ENCODE measurements at places on chromosomes 1 and 21.

DNA sequence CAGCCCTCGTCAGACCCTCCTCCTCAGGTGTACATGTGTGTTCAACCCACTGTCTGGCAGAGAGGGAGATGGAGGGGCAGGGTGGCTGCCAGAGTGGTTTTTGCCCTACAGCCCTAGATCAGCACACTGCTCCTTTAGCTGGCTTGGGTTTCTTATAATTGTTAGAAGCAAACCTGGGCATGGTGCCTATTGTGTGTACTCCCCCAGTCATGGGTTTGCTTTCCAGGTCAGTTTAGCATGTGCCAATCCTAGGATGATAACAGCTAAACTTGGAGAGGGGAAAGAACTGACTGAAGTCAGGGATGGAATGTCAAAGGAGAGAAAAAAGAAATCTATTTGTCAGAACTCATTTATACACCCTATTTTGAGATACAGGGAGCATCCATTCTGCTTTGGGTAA lies 63.3 kb downstream of the UCK2 start:
- no peak for DNase-seq

DNA sequence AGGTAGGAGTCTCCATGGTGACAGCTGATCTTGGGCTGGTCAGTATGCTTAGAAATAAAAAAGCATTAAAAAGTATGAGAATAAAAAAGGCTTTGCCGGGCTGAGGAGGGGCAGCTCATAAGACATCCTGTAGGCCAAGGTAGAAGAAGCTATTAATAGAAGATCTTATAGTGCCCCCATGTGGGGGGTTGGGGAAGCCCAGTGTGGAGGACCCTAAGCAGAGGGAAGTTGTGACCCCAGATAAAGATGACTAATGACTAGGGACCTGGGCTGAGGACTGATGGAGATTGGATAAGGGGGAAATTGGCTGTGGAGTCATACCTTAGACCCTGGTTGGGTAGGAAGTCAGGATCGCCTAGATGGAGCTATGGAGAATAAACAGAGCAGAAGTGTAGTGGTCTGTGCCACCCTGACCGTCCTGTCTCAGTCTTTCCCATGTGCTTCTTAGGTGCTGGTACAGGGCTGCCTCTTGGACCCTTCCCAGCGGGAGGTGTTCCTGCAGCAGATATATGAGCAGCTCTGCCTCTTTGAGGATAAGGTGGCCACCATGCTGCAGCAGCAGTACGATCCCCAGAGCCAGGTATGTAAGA lies 25.0 kb downstream of the SZT2 start:
- DNase-seq: peak; percentile 58

DNA sequence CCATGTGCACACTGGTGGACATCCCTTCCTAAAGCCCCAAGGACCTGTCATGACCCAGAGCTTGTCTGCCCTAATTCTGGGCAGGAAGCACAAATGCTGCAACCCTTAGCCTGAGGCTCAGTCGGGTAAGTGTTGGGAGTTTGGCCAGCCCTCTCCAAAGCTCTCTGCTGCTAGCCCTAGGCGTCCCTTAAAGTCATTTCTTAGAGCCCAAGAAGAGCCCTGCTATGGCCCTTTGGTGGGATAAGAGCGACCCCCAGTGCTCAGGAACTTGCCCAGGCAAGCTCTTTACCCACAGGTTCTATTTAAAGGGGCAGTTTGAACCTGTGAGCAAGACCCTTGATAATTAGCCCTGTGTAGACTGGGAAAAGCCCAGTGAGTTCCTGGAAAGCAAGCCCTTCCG lies 356.8 kb downstream of the RRAGC start:
- no peak for DNase-seq

GRCh38 chr1:155077346-155077745 lies 1.3 kb upstream of the EFNA3 start:
- no peak for DNase-seq

DNA sequence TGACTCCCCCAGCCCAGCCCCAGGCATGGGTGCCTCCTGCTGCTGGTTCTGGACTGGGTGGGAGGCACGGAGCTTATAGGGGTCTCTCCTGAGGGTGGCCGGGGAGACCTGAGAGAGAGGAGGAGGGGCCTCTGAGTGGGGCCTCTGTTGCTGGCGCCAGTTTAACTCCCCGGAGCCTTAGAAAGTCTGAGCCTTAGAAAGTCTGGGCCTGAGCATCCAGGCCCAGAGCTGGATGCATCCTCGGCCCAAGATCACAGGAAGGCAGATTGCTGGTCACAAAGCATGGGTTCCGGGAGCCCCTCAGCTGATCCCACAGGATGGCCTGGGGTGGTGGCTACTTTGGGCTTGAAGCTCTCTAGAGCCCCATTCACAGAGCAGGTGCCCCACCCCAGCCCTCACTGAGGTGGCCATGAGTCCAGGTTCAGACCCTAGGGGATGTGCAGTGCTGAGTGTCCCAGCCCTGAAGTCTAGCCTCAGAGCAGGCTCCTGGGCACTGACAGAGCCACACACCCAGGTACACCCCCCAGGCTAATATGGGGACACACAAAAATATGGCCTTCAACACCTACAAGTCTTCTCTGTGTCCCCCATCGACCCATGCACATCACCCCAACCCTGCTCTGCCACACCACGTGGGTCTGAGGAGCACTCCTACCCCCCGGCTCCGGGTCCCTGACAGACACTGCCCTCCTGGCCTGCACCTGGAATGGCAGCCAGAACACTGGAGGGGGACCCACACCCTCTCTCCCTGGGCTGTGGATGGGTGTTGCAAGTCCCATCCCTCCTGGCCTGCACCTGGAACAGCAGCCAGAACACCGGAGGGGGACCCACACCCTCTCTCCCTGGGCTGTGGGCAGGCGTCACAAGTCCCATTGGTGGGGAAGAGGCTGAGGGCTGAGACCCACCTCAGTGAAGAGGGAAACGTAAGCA lies 9.7 kb downstream of the PLA2G2F start:
- no peak for DNase-seq

DNA sequence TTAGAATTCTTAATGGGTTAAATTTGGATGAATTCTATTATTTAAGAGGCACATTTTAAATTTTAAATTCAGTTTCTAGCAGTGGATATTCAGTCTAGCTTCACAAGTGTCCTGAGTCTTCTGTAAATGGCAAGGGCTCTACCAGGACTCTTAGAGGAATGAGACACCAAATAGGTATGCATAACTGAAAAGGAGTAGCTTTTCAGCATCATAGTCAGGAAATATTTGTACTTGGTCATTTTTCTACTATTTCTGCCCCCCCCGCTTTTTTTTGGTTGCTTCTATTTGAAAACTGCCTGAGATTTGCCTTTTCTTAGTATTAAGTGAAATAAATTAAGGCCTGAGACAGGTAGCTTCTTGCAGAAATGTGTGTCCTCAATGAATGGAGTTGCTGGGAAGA lies 80.2 kb downstream of the MAST2 start:
- no peak for DNase-seq

GRCh38 chr1:89037186-89037585 lies 14.5 kb upstream of the GBP3 start:
- no peak for DNase-seq

DNA sequence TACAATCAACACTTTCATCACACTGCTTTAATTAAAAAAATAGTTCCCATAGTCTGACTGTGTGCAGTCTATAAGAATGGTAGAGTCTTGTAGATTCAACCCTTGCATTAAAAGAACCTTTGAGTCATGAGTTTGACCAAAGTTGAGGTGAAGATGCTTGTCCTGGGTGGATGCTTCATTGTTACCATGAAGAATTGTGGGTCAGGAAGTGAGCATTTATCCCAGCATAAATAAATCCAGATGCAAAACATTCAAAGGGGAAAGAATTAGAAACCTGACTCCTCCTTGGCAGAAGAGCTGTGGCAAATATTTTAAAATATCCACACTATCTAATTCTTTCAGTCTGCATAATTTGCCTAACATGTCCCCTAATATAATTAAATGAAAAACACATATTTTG lies 72.9 kb upstream of the SPAG17 start:
- DNase-seq: no peak

GRCh38 chr1:109259674-109260557 lies 10.6 kb downstream of the CELSR2 start:
- no peak for DNase-seq

GRCh38 chr21:45224189-45224938 lies 63.3 kb downstream of the POFUT2 start:
- no peak for DNase-seq

- DNase-seq: no peak
Observed at GRCh38 chr21:17931080-17931479, 111.9 kb upstream of the C21orf91 start.

DNA sequence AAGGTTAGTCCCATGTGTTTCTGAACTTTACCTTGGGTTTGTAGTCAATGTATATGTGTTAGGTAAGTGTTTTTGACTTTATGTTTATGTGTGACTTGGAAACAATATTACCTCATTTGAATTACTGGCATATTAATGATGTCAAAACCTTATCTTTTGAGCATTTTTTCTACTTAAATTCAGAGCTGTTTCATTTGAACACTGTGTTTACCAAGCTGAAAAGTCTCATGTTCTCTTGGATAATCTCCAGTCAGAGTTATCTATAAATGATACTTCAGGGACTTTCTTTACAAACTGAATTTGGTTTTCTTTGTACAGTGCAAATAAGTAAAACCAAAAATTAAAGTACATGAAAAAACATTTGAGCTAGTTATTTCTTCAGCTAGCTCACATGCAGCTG lies 30.0 kb downstream of the ADAMTS1 start:
- DNase-seq: no peak

DNA sequence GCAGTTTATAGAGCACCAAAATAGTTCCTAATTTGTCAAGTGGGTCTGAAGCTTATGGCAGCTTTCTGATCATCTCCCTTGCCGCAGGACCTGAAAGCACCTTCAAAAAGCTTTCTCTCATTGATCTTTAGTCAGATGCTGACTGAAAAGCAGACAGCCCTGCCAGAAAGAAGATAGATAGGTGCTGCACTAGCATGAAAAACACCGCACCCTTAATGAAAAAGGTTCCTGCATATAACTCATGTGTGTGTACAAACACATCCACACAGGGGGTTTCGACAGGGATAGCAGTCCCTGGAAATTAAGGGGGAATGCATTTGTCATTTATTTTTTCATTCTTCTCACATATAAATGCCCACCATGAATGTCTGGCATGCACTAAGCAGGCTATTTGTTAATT lies 361.7 kb upstream of the SNX7 start:
- no peak for DNase-seq

All from effector CD8-positive, alpha-beta T cell (primary cell).